ENCODE measurements at places on chromosomes 1 and 21. TPM values are rescaled to one million over a fixed set of nuclear protein-coding genes. Genes with fewer than 3 reads are reported as not detected.

- no peak for DNase-seq
These were observed 20.9 kb downstream of the SDC3 start for GRCh38 chr1:30887485-30888315.

DNA sequence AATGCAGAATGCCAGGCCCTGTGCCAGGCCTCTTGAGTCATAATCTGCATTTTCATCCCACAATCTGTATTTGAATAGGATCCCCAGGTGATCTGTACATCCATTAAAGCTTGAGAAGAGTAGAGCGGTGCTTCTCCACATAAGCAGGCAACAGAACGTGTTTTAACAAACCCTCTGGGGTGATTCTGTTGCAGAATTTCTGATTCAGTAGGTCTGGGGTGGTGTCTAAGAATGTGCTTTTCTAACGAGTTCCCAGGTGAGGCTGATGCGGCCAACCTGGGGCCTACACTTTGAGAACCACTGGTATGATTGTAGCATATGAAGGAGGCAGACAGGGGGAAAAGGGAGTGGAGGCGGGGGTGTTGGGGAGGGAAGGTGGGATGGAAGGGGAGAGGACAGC, 78.4 kb upstream of the POU3F1 start:
- DNase-seq: no peak

DNA sequence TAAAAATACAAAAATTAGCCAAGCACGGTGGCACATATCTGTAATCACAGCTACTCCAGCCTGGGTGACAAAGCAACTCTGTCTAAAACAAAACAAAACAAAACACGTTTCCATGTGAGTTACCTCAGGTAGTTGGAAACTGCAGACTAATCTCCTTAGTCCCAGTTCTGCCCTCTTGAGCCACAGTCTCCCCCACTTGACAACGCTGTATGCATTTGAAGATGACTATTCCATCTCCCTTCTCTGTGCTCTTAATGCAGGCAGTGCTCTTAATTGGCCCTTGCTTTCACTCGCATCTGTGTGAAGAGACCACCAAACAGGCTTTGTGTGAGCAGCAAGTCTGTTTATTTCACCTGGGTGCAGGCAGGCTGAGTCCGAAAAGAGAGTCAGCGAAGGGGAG, 19.6 kb upstream of the DHCR24 start:
- no peak for DNase-seq

GRCh38 chr1:229885568-229886495, 181.2 kb upstream of the GALNT2 start:
- no peak for DNase-seq

DNA sequence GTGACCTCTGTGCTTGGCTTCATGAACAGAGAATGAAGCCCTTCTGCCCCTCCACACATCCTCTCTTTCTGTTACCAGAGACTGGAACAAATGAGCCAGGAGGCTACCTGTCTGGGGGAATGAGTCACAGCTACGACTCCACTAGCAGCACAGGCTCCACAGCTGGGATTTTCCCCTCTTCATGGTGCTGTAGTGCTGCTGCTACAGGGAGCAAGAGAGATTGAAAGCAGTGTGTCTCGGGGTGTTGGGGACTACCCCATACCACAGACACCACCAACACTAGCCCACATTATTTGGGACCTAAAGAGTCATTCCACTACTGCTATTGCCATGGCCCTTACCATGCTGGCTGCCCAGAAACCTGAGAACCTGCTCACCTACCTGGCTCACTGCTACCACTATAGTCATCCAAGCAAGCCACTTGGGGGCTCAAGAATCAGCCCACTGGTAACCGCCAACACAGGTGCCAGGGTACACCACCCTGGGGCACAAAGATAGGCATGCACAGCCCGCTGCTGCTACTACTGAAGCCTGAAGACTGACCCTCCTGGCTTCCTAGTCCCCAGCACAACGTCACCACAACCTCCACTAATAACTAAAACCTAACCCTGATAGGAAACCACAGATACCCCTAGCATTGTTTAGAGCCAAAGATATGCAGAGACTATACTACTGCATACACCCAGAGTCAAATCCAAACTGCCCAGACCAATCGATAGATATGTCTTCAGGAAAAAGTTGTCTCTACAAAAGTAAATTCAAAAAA, 17.7 kb downstream of the CD1E start:
- DNase-seq: no peak

- no peak for DNase-seq
These were observed 12.5 kb downstream of the PODN start for GRCh38 chr1:53074313-53075154.

DNA sequence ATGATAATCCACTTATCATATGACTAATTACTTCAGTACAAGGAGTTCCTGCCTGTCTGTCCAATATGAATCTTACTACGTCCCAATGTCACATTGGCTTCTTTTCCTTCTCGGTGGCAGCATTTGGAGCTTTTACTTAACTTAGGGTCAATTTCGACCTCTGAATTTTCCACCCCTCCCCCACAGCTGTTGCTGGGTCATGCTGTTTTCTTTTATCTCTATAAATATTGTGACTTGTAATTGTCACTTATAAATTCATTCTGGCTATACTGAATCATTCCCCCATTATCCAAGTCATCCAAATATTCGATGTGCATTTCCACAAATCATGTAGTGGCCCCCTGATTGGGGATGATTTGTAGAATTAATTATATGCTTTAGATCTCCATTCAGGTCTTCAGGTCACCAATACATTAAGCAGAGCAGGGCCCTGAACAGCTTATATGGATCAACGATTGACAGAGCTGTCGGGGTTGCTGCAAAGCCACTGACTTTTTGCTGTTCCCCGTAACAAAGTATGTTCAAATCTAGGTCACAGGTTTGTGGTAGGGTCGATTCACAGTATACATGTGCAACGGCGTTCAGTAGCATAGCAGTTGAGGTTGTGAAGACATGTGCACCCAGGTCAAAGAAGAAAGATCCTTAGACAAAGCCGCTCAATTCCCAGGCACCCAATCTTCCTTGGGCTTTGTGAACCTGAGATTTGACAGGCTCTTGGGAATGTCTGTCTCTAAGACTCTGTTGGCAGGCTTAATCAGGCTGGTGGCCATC, 18.3 kb upstream of the RNU1-4 start:
- no peak for DNase-seq

DNA sequence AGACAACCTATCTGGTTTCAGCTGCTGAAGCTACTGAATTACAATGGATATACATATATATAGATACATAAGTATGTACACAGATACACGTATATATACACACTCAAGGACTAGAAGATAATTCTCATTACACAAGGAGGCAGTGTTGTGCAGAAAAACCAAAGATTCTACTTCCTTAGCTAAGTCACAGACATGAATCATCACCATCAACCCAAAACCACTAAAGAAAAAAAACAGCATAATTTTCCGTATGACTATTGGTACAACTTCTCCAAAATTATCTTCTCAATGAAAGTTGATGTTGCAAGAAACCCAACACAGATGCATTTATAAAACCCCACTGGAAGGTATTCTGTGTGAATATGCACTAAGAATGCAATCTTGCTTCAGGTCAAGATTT, 36.8 kb upstream of the RPF1 start:
- DNase-seq: peak; percentile 52

GRCh38 chr1:216310776-216311175, 112.5 kb downstream of the USH2A start:
- DNase-seq: peak; percentile 25

DNA sequence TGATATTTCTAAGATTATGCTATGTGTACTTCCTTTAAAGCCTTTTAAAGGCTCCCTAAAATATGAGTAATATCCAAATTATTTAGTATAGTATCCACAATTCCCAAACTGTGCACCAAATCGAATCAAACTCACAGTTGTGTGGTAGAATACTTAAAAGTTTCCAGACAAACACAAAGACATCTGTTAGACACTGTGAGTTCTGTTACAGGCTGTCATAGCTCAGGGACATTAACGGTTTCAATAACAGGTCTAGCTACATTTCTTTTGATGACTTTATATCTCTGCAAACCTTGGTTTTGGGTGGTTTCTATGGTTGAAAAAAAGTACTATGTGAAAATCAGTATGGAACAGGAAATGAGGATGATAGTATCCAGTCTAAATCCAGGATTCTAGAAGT, 36.9 kb upstream of the NEK7 start:
- no peak for DNase-seq

- DNase-seq: peak; percentile 53
These were observed 1.0 kb downstream of the ARID1A start for GRCh38 chr1:26696654-26697430.

GRCh38 chr1:102897557-102897956, 210.8 kb downstream of the COL11A1 start:
- no peak for DNase-seq

LAMTOR5 gene
- total RNA-seq: 151 TPM

PLA2G2C gene
- total RNA-seq: not detected

OR6K3 gene
- not detected for total RNA-seq
